ENCODE measurements at places on chromosomes 7 and 10.

- DNase-seq, result no peak
These were observed 99.1 kb downstream of the BMPR1A start for GRCh38 chr10:86855513-86855912.

DNA sequence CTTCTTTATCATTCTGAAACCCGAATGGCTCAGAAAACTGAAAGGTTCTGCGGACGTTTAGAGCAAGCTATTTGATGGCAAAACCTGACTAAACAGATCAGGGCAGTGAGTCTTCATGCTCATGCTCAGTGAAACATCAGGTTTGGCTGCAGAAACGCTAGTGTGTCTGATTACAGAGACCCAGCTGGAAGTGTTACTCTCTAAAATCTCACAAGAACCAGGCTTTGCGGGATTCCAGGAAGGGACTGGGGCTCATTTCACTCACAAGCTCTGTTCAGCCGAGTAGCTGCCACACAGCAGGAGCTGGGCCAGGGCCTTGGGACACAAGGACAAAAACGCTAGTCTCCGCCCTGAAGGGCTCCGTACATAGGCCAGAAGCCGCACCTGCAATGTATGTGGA lies 2.9 kb downstream of the PITRM1 start:
- no peak for DNase-seq

DNA sequence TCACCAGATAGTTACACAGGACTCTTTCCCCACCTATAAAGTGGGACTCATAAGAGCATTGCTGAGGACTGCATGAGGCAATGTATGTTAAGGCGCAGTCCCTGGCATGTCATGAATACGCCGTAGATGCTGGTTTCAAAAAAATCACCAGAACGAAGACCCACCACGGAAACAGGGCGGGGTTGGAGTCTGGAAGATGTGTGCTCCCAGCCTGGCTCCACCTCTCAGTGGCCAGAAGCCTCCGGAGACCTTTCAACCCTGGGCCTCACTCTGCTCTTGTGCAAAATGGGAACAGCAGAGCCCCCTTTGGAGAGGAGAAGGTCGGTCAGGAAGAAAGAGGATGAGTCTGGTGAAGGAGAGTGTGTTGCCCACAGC lies 12.4 kb upstream of the ZMIZ1 start:
- DNase-seq, result no peak

DNA sequence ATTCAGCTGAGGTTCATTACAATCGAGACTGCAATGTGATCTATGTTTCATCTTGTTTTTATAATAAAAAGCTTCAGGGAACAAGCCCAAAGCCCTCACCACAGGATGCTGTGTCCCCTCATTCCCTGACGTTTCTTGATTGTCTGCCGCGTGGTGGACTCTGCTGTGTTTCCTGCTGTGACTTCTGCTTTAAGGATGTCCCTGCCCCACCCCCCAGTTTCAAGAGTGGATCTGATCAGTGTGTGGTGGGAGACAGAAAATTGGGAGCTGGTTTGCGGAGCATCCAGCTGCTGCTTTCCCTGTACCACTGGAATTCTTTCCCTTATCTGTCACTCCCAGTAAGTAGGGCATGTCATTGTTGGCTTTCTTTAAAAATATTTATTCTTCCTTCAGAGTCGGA lies 86.2 kb downstream of the CREM start:
- no peak for DNase-seq

DNA sequence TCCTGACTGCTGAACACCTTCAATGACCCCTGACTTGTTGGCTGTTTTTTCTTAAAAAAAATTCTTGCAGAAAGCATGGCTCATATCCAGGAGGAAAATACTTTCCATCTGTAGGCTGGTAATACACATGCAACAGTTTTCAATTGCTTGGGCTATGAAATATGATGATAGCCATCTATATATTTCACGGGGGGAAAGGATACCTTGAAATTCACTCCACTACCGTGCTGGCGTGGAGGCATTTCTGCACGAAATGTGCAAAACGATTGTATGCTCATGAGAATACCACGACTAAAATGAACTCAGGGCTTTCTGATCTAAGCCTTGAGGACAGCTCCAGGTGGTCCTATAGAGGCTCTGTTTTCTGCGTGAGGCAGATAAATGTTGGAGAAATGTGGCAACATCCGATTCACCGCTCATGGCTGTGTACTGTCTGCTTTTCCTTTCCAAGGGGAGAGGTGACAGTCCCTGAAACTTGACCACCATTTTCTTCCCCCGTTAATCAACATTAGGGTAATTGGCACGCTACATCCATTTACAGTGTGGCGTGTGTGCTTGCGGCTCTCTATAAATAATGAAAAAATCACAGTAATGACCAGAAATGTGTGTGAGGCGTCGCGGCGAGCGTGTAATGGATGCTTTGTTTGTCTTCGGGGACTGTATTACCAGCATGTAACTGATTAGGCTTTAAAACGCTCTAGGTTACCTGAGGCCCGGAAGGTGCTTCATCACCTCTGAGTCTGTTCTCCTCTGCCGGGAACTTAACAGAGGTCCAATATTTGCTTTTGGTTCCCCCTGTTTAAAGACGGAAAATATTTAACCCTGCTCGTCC lies 12.8 kb upstream of the CARD11 start:
- no peak for DNase-seq

DNA sequence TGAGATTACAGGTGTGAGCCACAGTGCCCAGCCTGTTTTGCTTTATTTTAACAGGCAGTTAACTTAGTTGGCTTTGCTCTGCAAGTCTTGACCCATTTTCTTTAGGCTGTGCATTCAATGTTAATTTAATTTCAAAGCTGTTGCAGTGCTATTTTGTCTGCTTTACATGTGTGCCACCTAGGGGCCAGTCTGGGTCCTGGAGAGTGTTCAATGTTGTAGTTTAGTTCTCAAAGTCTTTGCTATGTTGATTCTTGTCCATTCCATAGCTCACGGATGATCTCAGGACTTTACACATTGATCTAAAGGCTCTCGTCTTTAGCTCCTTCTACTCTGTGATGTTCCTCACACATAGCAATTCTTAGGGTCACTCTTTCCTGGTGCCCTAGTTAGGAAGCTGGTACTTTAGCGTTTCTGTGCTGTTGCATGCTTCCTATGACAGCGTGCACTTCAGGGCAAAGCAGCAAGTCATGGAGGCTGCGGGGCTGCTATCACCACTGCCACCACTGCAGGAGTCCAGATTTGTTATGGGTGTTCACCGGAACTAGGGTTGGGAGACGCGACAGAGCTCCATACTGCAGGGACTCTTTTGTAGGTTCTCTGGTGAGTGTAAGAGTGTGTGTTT lies 16.4 kb upstream of the ABCA13 start:
- no peak for DNase-seq

GRCh38 chr10:44752451-44753441 lies 158.4 kb upstream of the TMEM72 start:
- peak; percentile 94 for DNase-seq

- peak; percentile 26 for DNase-seq
These were observed 276.5 kb downstream of the MAGI2 start for GRCh38 chr7:79176859-79177477.

- DNase-seq, result no peak
These were observed 2.3 kb downstream of the CDH23 start for GRCh38 chr10:71398976-71399375.

DNA sequence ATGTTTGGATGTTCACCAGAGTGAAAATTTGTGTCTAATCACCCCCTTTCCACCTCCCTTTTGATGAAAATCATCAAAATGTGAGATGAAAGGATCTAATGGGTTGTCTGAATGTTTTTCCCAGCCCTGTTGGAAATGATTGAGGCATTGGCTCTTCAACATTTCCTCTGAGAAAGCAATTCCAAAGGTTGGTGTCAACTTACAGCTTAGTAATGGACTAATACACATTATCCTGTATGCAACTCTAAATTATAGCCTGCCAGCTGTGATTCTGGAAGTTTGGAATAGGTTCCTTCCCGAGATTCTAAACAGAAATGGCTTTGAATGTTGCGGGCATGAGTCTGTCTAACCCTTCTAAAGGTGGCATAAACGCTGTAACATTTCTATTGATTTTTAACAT lies 152.9 kb downstream of the DYNC1I1 start:
- no peak for DNase-seq

DNA sequence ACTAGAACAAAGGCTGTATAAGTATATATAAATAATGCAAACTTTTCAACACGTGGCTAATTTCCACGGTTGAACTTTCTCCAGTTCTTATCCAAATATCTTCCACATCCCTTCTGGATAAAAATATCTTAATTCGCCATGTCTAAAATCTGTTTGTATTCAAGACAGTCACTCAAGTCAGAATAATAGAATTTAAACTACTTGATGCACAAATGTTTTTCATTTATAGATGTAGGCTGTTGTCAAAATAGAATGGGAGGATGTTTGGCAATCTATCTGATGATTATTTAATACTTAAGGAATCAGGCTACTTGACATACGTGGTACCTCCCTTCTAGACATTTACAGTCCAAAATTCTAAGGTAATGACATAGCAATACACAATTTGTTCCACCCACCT lies 204.3 kb downstream of the TWIST1 start:
- no peak for DNase-seq

- DNase-seq, result no peak
These were observed 1262.3 kb upstream of the PHF14 start for GRCh38 chr7:9711259-9711918.

- no peak for DNase-seq
These were observed 232.5 kb downstream of the COBL start for GRCh38 chr7:51084121-51084520.

- DNase-seq, result no peak
These were observed 147.1 kb upstream of the MGMT start for GRCh38 chr10:129319934-129320333.

DNA sequence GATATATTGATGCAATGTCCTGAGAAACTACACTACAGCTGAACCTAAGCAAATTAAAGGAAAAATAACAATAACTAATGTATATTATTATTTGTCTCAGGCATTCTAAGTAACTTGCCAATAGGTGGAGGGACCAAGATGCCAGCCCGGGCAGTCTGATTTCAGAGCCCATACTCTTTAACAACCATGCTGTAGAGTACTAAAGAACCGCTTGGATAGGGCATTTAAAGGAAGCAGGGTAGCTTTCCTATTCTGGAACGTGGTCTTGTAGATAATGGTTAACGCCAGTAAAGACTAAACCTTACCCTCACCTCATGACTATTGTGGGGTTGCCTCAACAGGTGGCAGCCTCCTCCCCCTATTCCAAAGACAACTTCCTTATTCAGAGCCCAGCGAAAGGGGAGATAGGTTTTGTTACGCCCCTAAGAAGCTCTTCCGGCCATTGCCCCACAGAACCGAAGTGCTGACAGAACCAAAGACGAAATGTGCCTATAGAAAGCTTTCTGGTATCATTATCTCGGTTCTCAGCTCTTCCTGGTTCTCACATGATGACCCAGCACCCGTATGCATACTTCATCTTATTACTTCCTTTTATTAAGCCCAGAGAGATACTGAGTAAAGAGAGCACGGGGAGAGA lies 707 bp upstream of the C1GALT1 start:
- no peak for DNase-seq

GRCh38 chr7:98655611-98656010 lies 38.5 kb downstream of the NPTX2 start:
- no peak for DNase-seq

DNA sequence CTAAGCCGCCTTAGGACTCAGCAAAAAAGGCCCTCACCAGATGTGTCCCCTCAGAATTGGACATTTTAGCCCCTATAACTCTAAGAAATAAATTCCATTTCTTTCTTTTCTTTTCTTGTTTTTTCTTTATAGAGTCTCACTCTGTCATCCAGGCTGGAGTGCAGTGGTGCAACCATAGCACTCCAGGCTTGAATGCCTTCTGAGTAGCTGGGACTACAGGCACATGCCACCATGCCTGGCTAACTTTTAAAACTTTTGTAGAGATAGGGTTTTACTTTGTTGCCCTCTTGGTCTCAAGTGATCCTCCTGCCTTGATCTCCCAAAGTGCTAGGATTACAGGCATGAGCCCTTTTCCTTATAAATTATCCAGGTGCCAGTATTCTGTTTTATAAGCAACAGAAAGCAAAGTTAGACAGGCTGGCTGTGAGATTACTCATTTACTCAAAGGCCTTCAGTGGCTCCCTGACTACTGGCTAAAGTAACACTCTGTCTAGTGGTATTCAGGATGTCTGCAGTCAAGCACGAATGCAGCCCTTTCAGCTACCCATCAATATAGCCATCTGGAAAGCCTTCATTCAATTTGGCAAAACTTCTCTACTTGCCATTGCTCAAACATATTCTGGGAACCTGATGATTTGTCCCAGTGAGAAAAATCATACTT lies 128.6 kb downstream of the ICA1 start:
- no peak for DNase-seq

GRCh38 chr10:122671355-122671754 lies 28.3 kb downstream of the C10orf120 start:
- no peak for DNase-seq

GRCh38 chr7:50660830-50661175 lies 95.6 kb upstream of the DDC start:
- DNase-seq, result no peak

- DNase-seq, result no peak
These were observed 144.4 kb downstream of the BUB3 start for GRCh38 chr10:123298583-123298982.

DNA sequence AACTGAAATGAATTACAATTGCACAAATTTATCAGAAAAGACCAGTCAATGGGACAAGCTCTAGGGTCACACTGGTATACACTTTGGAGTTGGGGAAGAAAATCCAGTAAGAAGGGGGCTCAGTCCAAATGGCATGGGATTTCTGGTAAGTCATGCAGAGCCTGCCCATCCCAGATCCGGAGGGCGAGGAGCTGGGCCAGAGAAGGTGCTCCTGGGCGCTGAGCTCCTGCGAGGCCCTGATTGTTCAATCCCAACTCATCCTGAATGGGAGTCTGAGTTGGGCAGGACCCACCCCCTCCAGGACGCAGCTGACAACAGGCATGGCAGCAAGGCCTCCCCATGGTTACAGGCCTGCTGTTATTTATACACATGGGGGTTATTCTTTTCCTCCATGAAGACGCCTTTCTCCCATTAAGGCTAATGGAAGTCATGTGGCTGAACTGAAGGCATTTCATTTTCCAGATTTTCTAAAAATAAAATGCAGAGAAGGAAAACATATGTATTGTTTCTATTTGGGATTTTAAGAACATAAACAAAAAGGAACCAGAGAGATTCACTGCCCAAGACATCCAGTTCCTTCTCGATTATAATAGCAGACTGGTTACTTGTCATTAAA lies 91.1 kb upstream of the ADAM12 start:
- DNase-seq, result no peak

- no peak for DNase-seq
These were observed 37.5 kb upstream of the EGR2 start for GRCh38 chr10:62853710-62854109.

DNA sequence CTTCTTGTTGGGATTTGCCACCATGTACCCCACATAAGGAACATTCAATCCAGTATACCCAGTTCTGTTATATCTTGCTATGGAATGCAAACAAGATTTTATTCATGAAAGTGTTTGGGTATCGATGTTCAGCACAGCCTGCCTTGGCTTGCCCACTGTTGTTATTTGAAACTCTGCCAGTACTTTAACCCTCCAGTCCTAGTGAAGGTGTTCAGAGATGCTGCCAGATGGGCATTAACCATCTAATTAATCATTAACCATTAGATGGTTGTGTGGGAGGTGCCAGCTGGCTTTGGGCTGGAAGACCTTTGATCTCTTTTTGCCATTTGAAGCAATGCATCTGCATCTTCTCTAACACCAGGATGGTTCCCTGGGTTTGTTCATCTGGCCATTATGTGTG lies 363.0 kb downstream of the SH2D4B start:
- DNase-seq, result no peak

Measured in GM04504 (cell line).